ENCODE measurements at places on chromosomes 5 and 9.

DNA sequence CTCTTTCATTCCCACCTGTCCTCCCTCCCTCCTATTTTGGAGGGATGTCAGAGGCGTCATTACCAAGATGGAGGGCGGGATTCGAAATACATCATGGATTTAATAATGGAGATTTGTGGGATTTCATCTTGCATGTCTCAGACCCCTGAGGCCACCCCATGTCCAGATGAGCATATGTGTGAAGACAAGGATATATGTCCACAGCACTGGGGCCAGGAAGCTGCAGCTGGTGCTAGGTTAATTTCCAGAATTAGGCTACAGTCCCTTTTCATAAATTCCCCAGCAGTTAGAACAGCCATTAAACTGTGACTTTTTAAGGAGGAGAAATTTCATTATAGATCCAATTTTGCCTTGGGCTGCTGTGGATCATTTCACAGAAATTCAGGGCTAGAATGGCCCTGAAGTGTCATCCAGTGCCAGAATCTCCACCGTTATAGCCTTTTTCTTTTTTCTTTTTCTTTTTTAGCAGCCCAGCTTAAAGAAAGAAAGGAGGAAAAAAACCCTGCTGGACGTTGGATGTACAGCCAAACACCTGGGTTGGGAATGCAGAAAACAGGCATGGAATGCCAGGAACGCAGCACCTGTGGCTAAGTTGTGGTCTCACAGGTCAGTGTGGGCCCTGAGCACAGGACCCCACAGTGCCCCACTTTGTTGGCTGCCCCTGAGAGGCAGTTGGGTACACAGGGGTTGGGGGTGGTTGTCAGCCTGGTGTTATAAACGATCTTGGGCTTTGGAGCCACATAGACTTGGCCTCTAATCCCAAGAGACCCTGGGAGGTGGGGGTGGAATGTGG lies 50.2 kb upstream of the CXCL14 start:
- peak; percentile 50 for DNase-seq

- DNase-seq = no peak
Measured at GRCh38 chr5:68070591-68071281, 144.8 kb upstream of the PIK3R1 start.

- DNase-seq = peak; percentile 76
Measured at GRCh38 chr9:132994410-132995120, 16.1 kb downstream of the GFI1B start.

DNA sequence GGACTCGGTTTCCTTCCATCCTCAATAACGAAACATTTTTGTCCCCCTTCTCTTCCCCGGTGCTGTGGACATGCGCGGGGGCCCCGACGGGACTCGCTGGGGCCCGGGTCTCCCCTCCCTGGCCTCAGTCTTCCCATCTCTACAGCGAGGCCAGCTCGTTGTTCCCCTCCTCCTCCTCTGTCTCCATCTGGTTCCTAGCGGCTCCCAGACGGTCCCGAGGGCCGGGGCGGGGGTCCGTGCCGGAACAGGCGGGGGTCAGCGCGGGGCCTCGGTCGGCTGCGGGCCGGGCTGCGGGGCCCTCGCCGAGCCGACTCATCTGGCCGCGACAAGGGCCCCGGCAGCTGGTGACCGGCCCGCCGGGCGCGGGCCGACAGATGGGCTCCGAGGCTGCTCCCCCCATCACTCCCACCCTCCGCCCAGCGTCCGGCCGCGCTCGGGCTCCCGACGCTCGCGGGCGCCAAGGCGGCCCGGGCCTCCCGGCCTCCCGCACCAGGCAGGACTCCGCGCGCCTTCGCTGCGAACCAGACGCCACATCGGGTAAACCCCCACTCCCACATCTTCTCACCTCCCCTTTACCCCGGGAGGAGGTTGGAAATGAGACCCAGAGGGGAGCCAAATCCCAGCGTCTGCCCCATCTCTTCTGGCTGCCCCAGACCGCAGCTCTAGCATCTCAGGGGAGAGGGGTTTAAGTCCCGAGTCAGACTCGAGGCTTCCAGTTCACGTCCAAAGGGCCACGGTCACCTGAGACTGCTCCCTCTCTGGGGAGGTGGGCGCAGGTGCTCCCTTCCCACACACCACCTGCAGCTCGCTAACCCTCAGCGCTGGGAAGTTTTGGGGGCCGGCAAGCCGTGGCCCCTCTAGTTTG lies 8.1 kb downstream of the BARHL1 start:
- DNase-seq = peak; percentile 74

GRCh38 chr5:31481531-31482165 lies 50.2 kb downstream of the DROSHA start:
- DNase-seq = no peak

GRCh38 chr5:178205749-178206047 lies 1.4 kb downstream of the HNRNPAB start:
- no peak for DNase-seq

- no peak for DNase-seq
Measured at GRCh38 chr9:123407217-123407851, 51.3 kb downstream of the CRB2 start.

DNA sequence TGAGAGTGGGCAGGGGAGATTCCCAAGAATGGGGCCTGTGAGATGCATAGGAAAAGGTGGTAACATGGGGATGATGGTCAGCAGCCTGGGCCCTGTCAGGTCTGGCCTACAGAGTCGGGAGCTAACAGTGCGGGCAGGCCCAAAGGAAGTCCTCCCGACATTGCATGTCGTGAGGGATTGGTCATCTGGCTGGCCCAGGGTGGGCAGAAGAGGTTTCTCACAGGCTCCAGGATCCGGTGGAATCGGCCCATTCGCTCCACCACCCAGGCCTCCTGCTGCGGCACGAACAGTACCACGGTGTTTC lies 514 bp downstream of the STOML2 start:
- DNase-seq = no peak

GRCh38 chr5:168479166-168479565 lies 7.1 kb upstream of the RARS1 start:
- DNase-seq = no peak

DNA sequence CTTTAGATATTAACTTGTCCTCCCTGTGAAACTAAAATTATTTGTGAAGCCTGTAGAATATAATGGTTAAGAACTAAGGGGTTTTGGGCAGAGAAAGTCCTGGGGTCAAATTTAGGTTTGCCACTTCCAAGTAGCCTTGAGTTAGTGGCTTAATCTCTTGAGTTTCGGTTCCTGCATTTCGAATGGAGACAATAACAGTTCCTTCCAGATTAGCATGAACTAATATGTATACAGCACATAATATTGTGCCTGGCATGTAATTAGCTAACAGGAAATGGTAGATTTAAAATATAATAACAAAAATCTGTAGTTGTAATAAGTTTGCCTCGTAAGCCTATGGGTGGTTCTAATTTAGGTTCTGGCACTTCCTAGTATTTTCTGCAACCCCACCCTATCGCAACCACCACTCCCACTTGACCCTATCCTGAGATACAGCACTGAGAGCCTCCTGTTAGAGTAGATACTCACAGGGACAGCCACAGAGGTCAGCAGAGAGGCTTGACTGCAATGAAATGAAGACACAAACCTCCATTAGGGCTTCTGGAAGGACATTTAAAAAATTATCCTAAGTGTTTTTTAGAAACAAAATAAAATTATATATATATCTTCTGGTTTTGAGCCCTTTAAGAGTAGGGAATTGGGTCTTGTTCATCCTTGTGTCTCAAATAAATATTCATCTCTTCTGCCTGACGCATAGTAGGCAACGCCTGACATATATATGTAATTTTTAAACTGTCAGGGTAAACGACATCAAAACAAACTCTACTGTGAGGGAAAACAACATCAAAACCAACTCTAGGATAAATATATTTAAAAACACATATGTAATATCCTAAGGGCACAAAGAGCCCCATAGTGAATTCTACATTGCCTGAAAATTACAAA lies 8.5 kb downstream of the SPINK9 start:
- DNase-seq = no peak

- DNase-seq = no peak
Measured at GRCh38 chr5:57532513-57533497, 50.2 kb upstream of the ACTBL2 start.

GRCh38 chr5:162272417-162272816 lies 204.8 kb downstream of the GABRG2 start:
- DNase-seq = no peak

- DNase-seq = no peak
Measured at GRCh38 chr5:52789378-52789777, 1.7 kb downstream of the ITGA1 start.

DNA sequence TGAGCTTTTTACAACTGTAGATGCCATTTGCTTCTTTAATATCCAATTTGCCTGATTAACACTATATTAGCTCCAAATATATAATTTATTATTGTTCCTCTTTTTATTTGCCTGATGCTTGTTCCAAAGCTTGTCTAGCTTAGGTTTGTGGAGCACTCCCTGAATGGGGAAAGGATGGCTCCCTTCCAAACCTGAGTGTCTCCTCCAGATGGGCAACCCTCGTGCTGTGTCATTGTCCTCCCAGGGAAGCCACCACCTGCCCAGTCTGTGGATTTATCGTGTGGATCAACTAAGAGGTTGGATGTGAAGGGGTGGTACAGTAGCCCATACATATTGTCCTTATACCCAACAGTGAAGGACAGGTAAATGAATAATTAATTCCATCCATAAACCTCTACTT lies 404.9 kb downstream of the CDK5RAP2 start:
- DNase-seq = peak; percentile 0
